ENCODE measurements at places on chromosomes 5 and 9. TPM values are rescaled to one million over a fixed set of nuclear protein-coding genes. Genes with fewer than 3 reads are reported as not detected.

C5orf24 gene
- 50.1 TPM for total RNA-seq

CDH6 gene
- total RNA-seq = 24.5 TPM

STKLD1 gene
- total RNA-seq = 2.6 TPM

SLC9A3 gene
- 12.3 TPM for total RNA-seq

CDKN2B gene
- 4.0 TPM for total RNA-seq

DNA sequence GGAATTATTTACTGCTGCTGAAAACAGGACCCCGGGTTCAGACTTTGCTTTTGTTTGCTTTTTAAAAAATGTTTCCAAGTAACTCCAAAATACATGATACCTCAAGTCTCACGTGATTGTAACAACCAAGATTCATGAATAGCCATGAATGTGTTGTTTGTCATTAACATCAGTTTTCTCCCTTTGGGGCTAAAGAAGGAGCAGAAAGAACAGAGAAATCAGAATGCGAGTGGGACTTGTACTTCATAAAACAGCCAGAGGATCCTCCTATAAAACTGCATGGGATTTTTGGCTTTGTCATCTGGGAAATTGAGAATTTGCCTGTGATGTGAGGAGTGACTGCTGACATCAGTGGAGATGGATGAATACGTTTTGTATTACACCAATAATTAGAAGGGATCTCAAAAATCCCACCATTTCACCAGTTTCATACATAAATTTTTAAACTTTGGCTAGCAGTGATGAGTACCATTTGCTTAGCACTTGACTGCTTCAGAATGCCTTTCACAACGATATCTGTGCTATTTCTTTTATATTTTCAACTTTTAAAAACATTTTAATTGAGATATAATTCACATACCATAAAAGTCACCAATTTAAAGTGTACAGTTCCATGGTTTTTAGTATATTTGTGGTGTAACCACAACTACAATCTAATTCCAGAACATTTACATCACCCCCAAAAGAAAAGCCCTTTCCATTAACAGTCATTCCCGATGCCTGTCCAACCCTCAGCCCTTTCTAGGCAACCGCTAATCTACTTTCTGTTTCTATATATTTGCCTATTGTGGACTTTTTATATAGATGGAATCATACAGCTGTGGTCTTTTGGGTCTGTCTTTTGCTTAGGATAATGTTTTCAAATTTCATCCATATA is 126.9 kb upstream of the ANKRD55 start:
- DNase-seq = no peak

GRCh38 chr5:139668064-139668880 is 20.1 kb downstream of the CXXC5 start:
- no peak for DNase-seq

DNA sequence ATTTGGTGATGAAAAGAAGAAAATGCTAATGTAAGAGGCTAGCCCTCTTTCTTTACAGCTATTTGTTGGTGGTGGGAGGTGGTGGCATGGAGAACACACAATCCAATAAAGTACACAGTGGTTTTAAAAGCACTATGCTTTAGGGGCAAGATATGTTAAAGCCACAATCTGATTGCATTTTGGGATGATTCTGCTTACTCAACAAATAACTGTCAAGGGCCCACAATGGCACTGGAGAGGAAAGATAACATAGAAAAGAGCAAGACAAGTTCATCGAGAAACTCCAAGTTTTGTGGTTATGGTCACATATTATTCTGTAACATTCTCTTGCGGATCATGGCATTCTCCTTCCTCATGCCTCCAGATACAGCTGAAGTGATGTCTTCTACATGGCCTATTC is 38.8 kb downstream of the OTP start:
- no peak for DNase-seq

DNA sequence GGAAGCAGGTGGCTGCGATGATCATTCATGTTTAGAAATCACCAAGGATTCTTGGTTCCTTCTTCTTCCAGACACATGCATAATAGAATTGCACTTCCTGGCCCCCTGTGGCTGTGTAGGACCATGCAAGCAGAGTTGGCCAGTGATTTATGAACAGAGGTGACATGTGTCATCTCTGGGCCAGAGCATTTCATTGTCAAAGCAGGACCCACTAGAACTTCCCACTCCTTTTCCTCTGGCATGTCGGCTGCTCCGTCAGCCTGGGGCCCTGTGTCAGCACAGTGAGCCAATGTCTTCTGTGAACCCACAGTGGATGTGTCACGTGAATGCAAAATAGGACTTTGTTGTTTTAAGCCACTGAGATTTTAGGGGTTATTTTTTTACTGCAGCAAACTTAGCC is 59.2 kb downstream of the HSD17B3 start:
- DNase-seq = no peak

DNA sequence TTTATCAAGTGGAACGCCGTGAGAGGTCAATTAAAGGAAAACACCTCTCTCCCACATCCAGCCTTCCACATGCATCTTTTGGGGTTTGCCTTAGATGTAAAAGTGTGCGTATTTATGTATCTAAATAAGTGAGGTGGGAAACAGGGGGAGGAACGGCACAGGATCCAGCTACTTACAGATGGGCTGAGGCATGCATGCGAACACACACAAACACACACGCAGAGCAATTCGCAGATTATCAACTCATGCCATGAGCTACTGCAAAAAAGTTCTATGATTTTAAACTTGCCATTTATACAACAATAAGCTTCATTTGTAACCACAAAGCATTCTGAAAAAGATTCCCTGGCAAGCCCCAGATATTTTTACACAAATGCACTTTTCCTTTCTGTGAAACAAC is 242.1 kb downstream of the BNC2 start:
- DNase-seq = no peak

DNA sequence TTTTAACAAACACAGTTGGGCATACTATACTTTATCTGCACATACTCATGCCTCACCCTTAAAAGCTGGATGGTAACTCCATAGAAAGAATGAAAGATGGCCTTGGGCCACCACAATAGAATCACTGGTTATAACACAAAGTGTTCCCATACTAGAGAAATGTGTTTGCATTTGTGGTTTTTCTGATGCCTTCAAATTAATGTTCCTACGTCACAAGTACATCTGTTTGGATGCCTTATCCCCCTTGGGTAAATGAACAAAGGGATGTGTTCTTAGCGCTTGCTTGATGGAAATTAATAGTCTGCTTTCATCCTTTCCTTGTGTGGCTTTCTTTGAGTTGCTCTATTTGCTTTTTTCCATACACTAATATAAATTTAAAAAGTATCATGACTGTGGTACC is 291.1 kb upstream of the PDE4D start:
- DNase-seq = no peak

DNA sequence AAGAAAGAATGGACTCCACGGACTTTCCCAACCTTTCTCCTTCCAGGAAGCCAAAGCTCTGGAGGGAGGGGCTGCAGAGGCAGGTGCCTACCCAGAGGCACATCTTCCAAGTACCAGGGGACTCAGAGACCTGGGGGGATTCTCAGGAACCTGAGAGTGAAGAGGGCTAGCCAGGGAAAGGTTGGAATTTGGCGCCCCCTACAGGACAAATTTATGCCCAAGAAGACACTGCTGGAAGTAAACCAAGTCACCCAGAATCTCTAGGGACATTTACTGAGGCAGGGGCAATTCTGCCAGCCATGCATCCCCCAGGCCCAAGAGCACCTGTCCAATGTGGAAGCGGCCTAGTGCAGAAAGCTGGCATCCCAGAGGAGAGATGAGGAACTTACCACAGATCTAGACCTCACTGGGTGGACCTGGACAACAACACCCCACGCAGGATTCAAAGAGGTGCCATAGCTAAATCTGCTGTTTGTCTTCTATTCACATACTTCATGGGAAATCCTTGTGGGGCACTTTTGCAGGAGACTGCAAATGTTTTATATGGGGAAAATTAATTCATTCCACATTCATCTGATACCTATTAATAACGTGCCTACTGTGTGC is 25.9 kb upstream of the IDNK start:
- DNase-seq = no peak

GRCh38 chr9:37639109-37639762 is 11.5 kb upstream of the FRMPD1 start:
- DNase-seq = no peak

DNA sequence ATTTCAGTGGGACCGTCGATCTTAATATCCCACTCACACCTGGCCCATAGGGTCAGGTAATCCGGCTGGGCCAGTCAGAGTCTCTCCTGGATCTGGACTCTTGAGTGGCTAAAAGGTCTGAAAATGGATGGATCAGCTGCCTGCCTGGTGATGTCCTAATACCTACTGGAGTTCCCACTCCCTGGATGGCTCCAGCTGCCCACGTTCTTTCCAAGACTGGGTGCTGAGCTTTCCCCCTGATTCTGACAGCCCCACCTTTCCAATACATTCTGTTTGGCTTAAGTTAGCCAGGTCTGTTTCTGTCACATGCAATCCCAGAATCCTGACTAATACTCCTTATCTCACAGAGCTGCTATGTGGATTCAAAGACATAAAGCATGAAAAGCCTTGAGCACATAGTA is 10.2 kb downstream of the SH3PXD2B start:
- no peak for DNase-seq

DNA sequence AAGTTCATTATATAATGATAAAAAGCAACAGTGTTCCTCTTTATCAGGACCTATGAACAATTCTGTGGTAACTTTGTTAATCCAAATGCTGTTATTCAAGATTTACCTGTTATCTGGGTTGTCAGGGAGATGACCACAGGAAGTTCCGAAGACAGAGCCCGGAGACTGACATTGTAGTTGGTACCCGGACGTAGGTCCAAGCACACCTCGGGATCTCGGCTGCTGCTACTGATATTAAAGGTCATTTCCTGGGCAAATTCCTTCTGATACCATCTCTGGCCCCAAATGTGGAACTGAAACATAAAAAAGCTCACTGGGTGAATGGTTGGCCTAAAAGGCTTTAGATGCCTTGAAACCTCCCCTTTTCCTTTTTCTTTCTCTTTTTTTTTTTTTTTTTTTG is 96.7 kb downstream of the SUSD1 start:
- DNase-seq = no peak

- DNase-seq = no peak
Observed at GRCh38 chr5:172110921-172111851, 76.8 kb downstream of the STK10 start.
